ENCODE measurements at places on chromosomes 2 and 18.

DNA sequence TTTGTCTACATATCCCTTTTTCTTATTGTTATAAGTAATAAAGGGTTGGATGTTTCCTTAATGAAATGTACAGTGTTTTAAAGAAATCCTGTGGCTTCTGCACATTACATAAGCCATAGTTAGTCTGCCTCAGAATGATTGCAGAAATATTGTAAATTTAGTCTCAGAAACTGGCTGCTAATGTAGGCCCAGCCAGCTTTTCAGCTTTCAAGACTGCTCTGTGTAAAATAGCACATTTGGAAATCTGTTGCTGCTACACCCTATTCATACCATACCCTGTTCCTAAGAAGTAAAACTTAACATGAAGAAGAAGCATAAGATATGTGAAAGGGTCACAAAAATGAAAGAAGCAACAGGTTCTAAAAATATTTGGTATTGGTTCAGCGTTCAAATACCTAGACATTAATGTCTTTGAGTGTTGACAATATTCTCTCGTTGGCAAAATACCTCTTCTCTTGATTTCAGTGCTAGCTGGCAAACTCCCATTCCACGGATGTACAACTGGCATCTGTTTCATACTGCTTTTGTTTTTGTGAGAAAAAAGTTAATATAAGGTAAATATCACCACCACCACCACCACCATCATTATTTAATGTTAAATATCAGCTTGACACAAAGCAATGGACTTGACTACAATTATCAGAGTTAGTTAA is 19.2 kb upstream of the NCKAP1 start:
- DNase-seq, result no peak

DNA sequence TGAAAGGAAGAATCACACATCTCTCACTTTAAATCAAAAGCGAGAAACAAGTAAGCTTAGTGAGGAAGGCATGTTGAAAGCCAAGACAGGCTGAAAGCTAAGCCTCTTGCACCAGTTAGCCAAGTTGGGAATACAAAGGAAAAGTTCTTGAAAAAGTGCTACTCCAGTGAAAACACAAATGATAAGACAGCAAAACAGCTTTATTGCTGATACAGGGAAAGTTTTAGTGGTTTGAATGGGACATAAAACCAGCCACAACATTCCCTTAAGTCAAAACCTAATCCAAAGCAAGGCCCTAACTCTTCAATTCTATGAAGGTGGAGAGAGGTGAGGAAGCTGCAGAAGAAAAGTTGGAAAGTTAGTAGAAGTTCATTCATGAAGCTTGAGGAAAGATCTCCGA is 28.0 kb downstream of the LIMS1 start:
- no peak for DNase-seq

DNA sequence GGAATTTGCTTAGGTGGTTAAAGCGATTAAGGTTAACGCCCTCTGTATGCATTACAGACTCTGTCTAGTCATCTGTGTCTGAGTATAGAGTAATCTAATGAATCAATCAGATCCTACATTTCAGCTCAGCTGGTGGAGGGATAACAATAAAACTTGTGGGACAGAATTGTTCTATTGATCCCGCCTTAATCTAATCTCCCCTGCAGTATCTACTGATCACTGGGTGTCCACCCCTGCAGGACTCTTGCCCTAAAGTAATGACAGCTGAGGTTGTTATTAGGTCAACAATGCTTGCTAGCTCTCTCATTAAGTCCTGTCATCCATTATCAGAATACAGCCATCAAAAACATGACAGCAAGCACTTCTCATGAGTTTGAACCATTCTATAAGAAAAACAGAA is 462.6 kb upstream of the TMEFF2 start:
- no peak for DNase-seq

GRCh38 chr2:240164586-240164985 is 24.1 kb upstream of the OTOS start:
- DNase-seq, result no peak

DNA sequence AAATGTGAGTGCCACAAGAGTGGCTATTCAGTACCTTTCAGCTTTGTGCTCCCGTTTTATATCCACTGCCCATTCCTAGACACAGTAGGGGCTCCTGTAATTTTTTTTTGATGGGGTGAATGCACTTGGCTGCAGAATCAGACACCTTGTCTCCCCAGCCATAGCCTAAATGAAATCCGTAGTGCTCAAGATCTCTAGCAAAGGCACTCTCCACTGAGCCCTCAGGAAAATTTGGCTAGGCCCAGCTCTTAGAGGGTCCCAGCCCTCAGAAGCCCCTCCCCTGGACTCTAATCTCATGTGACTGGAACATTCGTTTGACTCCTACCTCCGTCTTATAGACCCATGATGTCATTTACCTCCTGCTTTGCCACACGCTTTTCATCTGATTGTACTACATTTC is 323.9 kb downstream of the SMAD2 start:
- no peak for DNase-seq

DNA sequence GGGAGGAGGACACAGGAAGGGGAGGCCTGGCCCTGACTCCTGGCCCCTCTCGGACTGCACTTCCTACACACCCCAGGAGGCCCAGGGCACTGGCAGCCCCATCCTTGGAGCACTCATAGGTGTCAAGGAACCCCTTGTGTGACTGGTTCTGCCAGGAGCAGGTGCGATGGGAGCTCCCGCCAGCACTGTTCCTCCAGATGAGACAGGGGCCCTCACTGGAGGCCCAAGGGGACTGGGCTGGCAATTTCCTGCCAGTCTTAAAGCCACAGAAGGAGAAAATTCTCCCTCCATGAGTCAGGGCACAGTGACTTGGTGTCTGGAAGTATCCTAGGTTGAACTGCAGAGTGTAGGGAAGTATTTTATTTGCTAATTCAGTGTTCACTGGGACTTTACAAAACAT is 42.8 kb upstream of the MAL start:
- no peak for DNase-seq
